Lower lobe of right lung (tissue), 2 donors: ENCODE measurements at places on chromosomes 1 and 21. TPM values are rescaled to one million over a fixed set of nuclear protein-coding genes. Genes with fewer than 3 reads are reported as not detected.

FCER1G gene
- 283 TPM for total RNA-seq

DNA sequence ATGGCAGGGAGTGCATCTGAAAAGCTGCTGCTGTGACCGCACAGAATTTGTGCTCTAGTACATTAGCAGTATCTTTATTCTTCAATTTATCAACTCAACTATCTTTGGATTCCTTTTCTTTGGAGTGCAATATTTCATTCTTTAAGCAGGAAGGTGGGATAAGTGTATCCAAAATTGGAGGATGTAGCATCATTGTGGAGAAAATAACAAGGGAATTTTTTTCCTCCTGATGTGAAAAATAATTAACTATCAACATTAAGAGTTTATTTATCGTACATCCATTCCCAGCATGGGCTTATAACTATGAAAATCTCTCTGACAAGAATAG lies 25.5 kb downstream of the MAP3K7CL start:
- H3K27ac ChIP-seq, result no peak overlapping the region
- no peak for DNase-seq
- H3K4me1 ChIP-seq, result no peaks in the 10 kb centered on the region
- H3K27me3 ChIP-seq, result no peaks in the 10 kb centered on the region
- no peak overlapping the region for H3K4me3 ChIP-seq

COL8A2 gene
- total RNA-seq, result 24.4 TPM

- H3K27me3 ChIP-seq, result peaks cover 7% of the 10 kb centered on the region
- H3K4me3 ChIP-seq, result peak overlapping the region; percentile 80
- no peak for DNase-seq
- H3K4me1 ChIP-seq, result peaks cover 27% of the 10 kb centered on the region
- H3K27ac ChIP-seq, result peak overlapping the region; percentile 87
- H3K36me3 ChIP-seq, result peaks cover 33% of the 10 kb centered on the region
Measured at GRCh38 chr1:84479998-84480397, 932 bp downstream of the RPF1 start.

DNA sequence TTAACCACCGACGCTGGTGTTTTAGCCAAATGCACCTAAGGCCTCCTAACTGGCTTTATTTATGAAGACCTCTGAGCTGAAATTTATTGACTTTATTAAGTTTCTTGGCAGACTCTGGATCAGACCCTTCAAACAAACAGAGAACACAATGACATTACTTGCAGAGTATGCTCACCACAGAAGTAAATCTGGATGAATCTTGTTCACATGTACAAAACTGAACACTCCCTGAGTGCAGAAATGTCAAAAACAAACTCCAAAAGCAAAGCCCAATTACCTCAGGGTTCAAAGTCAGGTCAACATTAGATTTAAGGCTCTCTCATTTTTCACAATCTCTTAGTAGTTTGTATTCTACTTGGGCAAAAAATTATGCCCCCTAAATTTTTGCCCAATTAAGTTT lies 218.6 kb downstream of the SLC45A1 start:
- no peak overlapping the region for H3K27ac ChIP-seq
- H3K36me3 ChIP-seq, result peaks cover 11% of the 10 kb centered on the region
- DNase-seq, result no peak
- no peak overlapping the region for H3K4me3 ChIP-seq
- peaks cover 18% of the 10 kb centered on the region for H3K4me1 ChIP-seq
- H3K27me3 ChIP-seq, result no peaks in the 10 kb centered on the region

- H3K36me3 ChIP-seq, result no peaks in the 10 kb centered on the region
- no peak overlapping the region for H3K4me3 ChIP-seq
- no peaks in the 10 kb centered on the region for H3K27me3 ChIP-seq
- DNase-seq, result no peak
- no peak overlapping the region for H3K27ac ChIP-seq
Measured at GRCh38 chr1:103142461-103142860, 34.1 kb upstream of the COL11A1 start.

DNA sequence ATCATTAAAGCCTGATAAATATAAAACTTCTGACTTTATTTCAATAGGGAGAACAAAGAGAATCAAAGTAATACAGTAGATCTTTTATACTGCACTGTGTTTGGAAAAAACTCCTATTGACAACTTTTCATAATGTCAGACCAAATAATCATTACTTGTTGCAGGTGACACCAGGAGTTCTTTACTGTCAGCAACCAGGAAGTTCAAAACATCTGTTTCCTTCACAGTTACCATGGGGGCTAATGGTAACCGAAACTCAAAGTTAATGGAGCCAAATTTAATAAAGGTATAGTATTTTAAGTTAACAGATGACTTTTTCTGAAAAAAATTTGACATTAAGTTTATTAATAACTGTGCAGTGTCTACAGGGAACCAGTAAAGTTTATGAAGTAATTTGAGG lies 10.6 kb downstream of the EFCAB7 start:
- no peak overlapping the region for H3K27ac ChIP-seq
- H3K36me3 ChIP-seq, result peaks cover 37% of the 10 kb centered on the region
- no peaks in the 10 kb centered on the region for H3K4me1 ChIP-seq
- DNase-seq, result no peak
- no peak overlapping the region for H3K4me3 ChIP-seq
- no peaks in the 10 kb centered on the region for H3K27me3 ChIP-seq

- H3K27ac ChIP-seq, result no peak overlapping the region
- no peaks in the 10 kb centered on the region for H3K36me3 ChIP-seq
- no peak for DNase-seq
- H3K27me3 ChIP-seq, result no peaks in the 10 kb centered on the region
- H3K4me3 ChIP-seq, result no peak overlapping the region
- no peaks in the 10 kb centered on the region for H3K4me1 ChIP-seq
Measured at GRCh38 chr21:40753756-40754155, 93.2 kb downstream of the DSCAM start.

- H3K4me3 ChIP-seq, result no peak overlapping the region
- H3K27me3 ChIP-seq, result no peaks in the 10 kb centered on the region
- no peak for DNase-seq
Measured at GRCh38 chr1:65395887-65396612, 24.4 kb upstream of the LEPR start.

PRDM16 gene
- total RNA-seq, result 19.2 TPM

DNA sequence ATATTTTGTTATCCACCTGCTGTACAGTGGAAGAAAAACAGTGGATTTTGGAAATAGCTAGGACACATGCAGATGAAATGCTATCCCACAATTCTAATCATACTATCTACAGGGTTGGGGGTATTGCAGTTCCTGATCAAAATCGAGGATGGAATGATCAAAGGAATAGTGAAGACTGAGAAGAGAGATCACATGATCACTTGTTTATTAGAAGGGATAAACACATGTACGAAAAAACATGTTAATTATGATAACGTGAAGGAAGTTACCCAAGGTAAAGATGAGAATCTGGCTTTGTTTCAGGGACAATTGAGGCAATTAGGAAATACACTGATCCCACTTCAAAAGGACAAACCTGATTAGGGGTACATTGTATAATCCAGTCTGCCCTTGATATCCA lies 8.8 kb upstream of the NENF start:
- no peak for DNase-seq
- no peak overlapping the region for H3K27ac ChIP-seq
- peaks cover 5% of the 10 kb centered on the region for H3K27me3 ChIP-seq
- no peaks in the 10 kb centered on the region for H3K36me3 ChIP-seq
- H3K4me1 ChIP-seq, result no peaks in the 10 kb centered on the region

DNA sequence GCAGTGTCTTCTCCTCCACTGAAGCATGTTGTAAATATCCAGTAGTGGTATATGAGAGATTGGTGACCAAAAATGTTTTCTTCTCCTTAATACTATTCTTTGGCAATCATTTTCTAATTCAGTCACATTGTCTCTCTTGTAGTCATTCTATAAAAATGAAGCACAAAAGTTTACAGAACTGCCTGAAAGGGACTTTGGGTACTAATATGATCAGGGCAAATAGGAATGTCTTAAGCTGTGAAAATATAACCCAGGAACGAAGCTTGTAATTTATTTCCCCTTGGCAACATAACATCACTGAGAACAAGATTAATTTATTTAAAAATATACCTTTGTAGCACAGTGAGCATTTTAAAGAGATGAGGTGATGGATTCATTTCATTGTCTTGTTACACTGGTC lies 4.9 kb downstream of the B3GALT2 start:
- H3K27me3 ChIP-seq, result no peaks in the 10 kb centered on the region
- peaks cover 19% of the 10 kb centered on the region for H3K4me1 ChIP-seq
- H3K27ac ChIP-seq, result no peak overlapping the region
- H3K36me3 ChIP-seq, result no peaks in the 10 kb centered on the region

GRCh38 chr1:226586650-226587422 lies 38.3 kb downstream of the STUM start:
- H3K36me3 ChIP-seq, result no peaks in the 10 kb centered on the region
- H3K27ac ChIP-seq, result no peak overlapping the region
- H3K4me3 ChIP-seq, result no peak overlapping the region

DNA sequence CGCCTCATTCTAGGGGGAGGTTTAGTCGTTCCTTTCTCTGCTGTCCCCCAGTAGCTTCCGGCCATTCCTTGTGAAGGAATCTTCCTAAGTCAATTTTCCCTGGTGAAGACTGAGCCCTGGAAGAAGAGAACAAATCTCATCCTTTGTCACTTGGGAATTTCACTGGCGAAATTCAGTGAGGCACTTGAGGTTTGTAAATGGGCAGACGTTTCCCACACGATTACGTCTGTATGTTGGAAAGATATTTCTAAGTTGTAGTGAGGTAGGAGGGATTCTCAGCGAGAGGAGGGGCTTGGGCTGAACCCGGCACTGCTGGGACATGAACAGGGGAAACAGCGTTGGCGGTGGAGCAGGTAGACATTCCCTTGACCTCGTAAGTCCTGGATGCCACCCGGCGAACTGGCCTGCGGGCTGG lies 47.2 kb downstream of the GALNT2 start:
- no peak overlapping the region for H3K4me3 ChIP-seq
- H3K36me3 ChIP-seq, result no peaks in the 10 kb centered on the region
- H3K4me1 ChIP-seq, result peaks cover 28% of the 10 kb centered on the region
- peak overlapping the region; percentile 19 for H3K27ac ChIP-seq
- DNase-seq, result no peak
- H3K27me3 ChIP-seq, result no peaks in the 10 kb centered on the region

TCHHL1 gene
- not detected for total RNA-seq

FLAD1 gene
- total RNA-seq, result 31.9 TPM

DNA sequence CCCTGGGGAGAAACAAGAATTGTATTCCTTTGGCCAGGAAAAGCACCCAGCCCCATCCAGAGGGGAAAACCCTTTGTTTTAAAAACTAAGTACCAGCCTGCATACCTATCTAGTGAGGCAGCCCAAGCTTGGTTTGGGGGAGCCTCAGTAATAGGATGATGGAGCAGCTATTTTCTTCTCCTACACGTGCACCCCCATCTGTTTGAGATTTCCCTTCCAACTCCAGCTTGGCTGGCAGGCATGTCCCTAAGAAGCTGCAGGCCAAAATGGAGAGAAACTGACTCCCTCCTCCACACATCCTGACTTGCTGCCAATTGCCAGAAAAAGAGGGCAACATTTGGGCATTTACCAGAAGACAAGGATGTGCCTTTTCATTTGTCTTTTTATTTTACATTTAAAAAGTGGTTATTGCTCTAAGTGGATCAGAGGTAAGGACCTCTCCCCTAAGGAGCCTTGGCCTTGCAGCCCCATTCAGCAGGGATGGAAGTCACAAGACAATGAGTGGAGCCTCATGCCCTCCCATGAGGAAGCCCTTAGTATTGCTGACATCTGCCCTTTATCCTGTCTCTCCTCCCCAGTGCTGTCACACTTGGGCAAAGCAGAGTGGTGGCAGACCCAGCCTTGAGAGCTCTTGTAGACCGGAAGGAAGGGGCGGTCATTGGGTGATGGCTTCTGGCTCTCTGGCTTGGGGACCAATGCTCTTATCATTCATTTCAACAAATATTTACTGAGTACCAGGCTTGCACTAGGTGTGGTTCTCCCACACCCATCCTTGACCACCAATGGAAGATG lies 8.6 kb downstream of the FNDC5 start:
- no peaks in the 10 kb centered on the region for H3K4me1 ChIP-seq
- no peak overlapping the region for H3K27ac ChIP-seq
- DNase-seq, result no peak
- peaks cover 44% of the 10 kb centered on the region for H3K36me3 ChIP-seq
- no peak overlapping the region for H3K4me3 ChIP-seq

GRCh38 chr1:187790724-187791123 lies 962.0 kb downstream of the PLA2G4A start:
- H3K27me3 ChIP-seq, result no peaks in the 10 kb centered on the region
- no peak overlapping the region for H3K4me3 ChIP-seq
- DNase-seq, result no peak

DNA sequence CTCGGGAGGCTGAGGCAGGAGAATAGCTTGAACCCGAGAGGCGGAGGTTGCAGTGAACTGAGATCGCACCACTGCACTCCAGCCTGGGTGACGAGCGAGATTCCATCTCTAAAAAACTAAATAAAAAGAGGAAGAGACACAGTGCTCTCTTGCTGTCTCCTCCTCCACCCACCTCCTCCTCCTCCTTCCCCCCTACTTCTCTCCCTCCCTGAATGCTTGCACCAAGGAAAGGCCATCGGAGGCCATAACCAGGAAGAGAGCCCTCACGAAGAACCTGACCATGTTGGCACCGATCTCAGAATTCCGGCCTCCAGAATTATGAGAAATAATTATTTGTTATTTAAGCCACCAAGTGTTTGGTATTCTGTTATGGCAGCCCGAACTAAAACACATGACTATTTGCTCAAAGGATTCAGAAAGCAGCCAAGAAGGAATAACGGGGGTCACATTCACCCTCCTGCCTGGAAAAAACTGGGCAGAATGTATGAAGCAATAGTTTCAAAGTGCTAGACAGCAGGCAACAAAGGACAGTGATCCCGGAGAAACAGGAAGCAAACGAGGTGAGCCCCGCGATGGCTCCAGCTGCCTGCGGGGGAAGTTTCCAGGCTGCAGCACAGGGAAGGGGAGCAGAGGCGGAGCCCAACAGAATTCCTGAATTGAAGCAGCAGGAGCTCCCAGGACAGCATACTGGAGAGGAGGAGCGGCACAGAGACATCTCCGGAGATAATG lies 35.8 kb downstream of the LDLRAD1 start:
- H3K4me3 ChIP-seq, result peak overlapping the region; percentile 46
- peak overlapping the region; percentile 56 for H3K27ac ChIP-seq
- peak; percentile 48 for DNase-seq

DNA sequence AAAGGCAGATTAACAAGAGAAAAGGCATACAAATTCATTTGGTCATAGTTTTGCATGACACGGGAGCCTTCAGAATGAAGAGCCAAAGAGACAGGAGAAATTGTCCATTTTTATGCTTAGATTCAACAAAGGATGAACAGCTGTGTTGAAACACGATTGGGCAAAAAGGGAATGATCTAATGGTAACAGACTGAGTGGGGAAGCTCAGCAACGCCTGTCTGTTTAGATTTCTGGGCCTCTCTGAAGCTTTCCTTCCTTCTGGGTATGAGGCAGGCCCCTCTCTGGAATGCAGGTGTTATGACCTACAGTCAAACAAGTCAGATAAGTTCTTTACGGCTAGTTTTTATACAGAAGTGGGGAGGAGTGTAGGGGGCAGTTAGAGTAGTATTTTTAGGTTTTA lies 154.6 kb downstream of the RGS7 start:
- H3K27ac ChIP-seq, result no peak overlapping the region
- no peaks in the 10 kb centered on the region for H3K27me3 ChIP-seq
- H3K36me3 ChIP-seq, result no peaks in the 10 kb centered on the region
- no peak overlapping the region for H3K4me3 ChIP-seq
- no peak for DNase-seq

LPAR3 gene
- total RNA-seq, result 5.7 TPM

SERINC2 gene
- 32.3 TPM for total RNA-seq

REN gene
- total RNA-seq, result 0.59 TPM
